ENCODE measurements at places on chromosomes 7 and 10.

DNA sequence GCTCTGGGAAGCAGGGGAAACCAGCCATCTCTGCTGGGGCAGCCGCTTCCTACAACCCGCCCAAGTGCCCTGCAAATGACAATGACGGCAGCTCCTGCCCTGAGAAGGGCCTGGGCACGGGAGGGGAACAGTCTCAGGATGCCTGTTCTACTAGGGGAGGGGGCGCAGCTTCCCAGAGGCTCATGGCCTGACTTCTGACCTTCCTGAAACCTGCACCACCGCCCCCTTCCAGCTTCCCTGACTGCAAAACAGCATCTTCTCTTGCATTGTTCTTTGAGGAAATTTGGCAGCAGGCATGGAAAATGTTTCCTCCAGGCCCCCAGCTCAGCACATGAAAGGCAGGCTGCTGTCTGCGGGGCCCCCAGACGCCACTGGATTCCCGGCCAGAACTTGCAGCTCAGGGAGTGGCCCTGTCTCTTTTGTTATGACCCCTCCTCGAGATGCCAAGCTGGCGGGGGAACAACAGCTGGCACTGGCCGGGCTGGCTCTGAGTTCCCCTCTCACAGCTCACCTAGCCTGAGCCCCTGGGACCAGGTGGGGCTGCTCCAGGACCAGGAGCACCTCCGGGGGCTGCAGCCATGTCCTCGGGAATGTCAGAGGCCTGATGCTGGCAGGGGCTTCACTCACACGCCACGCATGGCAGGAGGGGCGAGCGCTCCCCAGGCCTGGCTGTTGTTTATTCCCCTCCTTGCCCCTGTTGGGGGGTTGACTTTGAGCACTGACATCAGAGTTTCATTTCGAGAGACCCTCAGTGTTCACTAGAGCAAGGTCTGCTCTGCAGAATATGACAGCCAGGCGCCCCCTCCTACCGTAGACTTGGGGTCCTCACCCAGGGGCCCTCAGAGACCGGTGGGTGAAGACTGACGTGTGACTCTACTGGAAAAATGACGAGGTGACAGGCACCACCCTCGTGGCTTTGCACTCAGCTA lies 62.7 kb downstream of the CALML3 start:
- DNase-seq: no peak

- no peak for DNase-seq
Observed at GRCh38 chr7:19352305-19352695, 207.1 kb upstream of the FERD3L start.

- no peak for DNase-seq
Observed at GRCh38 chr7:38321515-38321944, 48.1 kb upstream of the TARP start.

GRCh38 chr7:100865938-100866728 lies 1.1 kb upstream of the TRIP6 start:
- DNase-seq: peak; percentile 43

DNA sequence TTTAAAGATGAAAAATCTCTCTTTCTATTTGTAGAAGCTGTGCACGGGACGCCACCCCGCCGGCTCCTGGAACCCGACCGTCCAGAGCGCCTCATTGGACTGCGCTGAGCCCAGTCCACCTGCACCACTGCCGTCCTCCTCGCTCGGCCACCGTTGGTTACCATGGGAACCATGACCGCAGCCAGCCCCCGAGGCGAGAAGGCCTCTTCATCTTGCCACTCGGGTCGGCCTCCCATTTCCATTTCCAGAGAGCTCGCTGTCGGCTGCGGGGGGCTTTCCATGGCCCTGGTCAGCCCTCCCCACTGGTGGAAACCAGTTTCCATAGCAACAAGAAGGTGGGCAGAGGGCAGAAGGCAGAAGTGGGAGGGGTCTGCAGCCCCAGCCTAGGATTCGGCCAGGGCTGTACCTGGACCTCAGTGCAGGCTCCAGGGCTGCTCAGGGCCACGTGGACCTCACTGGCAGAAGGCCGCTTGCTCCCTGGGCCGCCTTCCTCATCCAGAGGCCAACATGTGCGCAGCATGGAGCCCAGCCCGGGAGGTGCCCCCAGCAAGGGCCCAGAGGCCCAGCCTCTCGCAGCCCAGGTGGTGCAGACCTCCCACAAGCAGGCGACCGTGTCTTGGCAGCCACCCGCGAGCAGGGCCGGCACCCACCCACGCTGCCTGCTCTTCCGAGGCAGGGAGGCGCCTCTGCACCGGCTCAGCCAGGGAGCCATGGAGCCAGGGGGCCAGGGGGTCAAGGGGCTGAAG lies 283.5 kb upstream of the PPP2R2D start:
- DNase-seq: no peak

GRCh38 chr7:28490831-28491230 lies 78.5 kb downstream of the CREB5 start:
- no peak for DNase-seq

- no peak for DNase-seq
Observed at GRCh38 chr7:111439977-111440376, 122.3 kb downstream of the IMMP2L start.

- no peak for DNase-seq
Observed at GRCh38 chr10:52952391-52953055, 179.9 kb upstream of the MBL2 start.

- DNase-seq: no peak
Observed at GRCh38 chr10:124544711-124545110, 83.1 kb downstream of the LHPP start.

DNA sequence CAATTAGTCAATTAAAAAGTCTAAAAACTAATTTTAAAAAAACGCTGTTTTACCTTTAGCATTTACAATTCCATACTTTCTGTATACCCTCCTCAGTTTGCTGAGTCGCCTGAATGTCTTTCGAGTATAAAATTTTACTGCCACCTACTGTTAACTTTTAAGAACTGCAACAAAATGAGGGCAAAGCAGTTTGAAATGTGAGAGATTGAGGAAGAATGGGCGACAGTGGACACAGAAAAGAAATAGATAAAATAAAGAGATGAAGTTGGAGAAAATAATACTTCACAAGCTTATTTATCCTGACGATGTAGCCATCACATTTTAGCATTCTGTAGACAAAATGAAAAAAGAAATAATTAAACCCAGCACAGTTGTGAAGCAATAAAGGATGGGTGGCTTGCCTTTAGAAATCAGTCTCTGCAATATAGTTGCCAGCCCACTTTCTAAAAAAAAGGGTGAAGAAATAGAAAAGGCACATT lies 110.8 kb upstream of the PTN start:
- DNase-seq: no peak

- DNase-seq: no peak
Observed at GRCh38 chr7:120023494-120024167, 249.3 kb upstream of the KCND2 start.

DNA sequence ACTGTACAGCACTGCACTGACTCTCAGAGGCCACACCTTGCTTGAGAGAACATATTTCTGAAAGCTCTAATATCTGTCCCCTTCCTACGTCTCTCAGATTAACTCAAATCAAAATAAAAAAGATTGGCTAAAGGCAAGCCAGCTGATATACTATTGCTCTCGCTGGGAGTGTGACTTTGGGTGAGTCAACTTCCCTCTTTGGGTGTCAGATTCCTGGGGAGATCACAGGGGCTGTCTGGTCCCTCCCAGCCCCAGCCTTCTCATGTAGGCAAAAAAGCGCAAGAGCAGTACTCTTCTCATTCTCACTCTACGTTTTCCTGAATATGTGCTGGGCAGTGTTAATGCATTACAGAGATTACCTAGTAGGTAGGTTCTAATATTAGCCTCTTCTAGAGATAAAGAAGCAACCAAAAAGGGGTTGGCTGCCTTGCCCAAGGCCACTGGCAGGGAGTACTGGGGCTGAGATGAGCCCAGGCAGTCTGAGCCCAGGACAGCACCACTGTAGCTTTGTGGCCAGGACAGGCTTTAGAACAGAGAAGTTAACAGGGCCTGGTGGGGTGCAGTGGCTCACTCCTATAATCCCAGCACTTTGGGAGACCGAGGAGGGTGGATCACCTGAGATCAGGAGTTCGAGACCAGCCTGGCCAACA lies 9.1 kb upstream of the DENND2A start:
- DNase-seq: no peak

GRCh38 chr7:1447551-1448244 lies 11.6 kb downstream of the MICALL2 start:
- no peak for DNase-seq
